Keratinocyte (primary cell): ENCODE measurements at places on chromosomes 4 and X.

DNA sequence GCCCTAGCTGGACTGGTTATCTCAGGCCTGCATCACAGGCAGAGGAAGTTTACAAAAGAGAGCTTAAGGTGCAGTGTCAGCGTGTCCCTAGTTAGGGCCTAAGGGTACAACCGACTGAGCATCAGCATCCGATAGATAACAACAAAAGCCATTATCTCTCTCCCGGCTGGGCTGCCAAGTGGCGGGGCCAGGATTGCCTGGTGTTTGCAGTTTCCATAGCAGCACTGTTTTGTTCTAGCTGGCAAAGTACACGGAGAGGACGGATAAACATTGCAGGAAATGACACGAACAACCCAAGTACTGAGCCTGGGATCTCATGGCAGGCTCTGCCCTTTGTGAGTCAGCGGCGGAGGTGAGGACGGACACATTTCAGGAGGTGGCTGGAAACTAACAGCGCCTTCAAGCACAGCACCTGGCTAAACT lies 104.7 kb upstream of the NOCT start:
- peak; percentile 11 for DNase-seq

GRCh38 chrX:11540532-11541377 lies 125.0 kb downstream of the ARHGAP6 start:
- DNase-seq, result no peak

- no peak for DNase-seq
Observed at GRCh38 chr4:159268607-159269006, 165.7 kb downstream of the RAPGEF2 start.

DNA sequence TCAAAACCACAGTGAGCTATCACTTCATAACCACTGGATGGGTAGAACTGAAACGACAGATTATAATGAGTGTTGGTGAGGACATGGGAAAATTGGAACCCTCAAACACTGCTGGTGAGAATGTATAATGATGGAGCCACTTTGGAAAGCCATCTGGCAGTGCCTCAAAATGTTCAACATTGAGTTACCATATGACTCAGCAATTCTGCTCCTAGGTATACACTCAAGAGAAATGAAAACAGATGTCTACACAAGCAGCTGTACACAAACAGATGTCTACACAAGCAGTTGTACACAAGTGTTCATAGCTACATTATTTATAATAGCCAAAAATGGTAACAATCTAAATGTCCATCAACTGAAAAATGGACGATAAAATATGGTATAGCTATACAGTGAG lies 143.9 kb downstream of the PDGFRA start:
- no peak for DNase-seq

DNA sequence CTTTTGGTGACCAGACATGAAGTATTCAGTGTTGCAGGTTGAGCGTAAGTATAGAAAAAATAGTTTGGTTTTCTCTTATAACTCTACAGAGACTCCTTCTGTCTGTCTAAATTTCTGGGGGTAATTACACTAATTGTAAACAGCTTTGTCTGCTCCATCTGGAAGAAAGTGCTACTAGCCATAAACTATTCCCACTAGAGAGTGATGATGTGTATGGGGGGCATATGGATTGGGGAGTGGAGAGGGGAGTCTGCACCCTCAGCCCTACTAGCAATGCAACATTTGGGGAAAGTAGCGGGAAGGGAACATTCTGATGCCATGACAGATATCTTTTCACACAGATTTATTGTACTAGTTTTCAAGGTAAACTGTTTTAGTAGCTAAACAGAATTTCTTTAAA lies 549.7 kb downstream of the TRIML1 start:
- no peak for DNase-seq

DNA sequence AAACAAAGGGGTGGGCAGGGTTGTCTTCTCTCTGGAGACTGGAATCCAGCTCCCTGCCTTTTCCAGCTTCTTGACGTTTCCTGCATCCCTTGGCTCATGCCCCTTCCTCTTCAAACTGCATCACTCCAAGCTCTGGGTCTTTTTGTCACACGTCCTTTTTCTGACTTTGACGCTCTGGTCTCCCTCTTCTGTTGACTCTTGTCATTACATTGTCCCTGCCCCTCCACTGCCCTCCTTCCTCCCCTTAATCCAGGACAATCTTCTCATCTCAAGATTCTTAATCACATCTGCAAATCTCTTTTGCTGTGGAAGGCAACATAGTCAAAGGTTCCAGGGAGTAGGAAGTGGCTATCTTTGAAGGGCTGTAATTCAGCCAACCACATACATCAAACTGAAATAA lies 178.3 kb downstream of the TMA16 start:
- DNase-seq, result no peak

GRCh38 chr4:59091146-59092142 lies 1981.3 kb upstream of the IGFBP7 start:
- no peak for DNase-seq

GRCh38 chrX:149079805-149080406 lies 425.2 kb downstream of the IDS start:
- no peak for DNase-seq

DNA sequence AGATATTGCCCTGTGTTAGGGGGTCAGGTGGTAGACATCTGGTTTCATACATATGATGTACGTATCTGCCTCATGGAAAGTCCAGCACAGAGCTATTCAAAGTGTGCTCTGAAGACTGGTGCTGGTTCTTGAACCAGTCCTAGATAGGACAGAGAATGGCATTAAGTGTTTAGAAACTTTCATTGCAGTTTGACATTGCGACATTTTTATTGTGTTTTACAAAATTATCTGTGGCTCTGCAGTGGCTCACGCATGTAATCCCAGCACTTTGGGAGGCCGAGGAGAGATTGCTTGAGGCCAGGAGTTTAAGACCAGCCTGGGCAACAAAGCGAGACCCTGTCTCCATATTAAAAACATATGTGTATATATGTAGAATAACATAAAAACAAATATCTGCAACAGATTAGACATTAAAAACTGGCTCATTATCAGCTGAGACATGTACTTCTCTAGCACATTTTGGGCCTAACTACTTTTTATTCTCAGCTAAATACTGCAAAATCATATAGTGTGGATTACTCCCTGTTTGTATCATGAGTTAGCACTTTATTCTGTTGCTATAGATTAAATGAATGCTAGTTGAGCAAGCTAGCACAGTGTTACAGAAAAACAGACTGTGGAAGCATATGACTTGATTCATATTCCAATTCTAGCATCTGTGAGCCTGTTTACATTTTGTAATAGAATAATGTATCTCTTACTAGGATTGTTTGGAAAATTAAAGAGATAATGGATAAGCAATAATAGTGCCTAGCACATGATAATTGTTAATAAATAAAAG lies 57.1 kb downstream of the USP9X start:
- DNase-seq, result no peak

- no peak for DNase-seq
Observed at GRCh38 chr4:128386761-128387599, 99.4 kb upstream of the PGRMC2 start.

DNA sequence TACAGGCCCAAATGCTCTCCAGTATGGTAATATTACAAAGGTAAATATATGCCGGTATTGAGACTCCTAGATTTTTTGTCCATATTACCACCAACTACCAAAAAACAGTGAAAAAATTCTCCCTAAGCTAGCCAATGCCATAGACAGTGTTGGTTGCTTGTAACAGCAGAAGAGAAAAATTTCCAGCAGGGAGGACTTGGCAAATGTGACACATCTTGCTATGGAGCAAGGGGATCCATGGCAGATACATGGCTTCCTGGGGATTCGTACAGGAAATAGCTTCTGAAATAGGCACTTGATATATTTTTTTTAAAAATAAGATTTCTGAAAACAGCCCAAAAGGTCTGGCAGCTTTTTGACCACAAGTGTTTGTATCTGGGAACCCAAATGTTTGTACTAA lies 14.6 kb downstream of the SLITRK4 start:
- DNase-seq, result no peak

- DNase-seq, result no peak
Observed at GRCh38 chr4:8905773-8906667, 34.4 kb upstream of the HMX1 start.

- no peak for DNase-seq
Observed at GRCh38 chr4:77617203-77617602, 11.6 kb downstream of the CXCL13 start.
